ENCODE measurements at places on chromosomes 2 and 18. TPM values are rescaled to one million over a fixed set of nuclear protein-coding genes. Genes with fewer than 3 reads are reported as not detected.
A peak's percentile ranks its signal among the peaks of the same experiment; 100 is the strongest.

- peak; percentile 18 for DNase-seq
Observed at GRCh38 chr18:22846088-22846683, 86.9 kb upstream of the RBBP8 start.

DNA sequence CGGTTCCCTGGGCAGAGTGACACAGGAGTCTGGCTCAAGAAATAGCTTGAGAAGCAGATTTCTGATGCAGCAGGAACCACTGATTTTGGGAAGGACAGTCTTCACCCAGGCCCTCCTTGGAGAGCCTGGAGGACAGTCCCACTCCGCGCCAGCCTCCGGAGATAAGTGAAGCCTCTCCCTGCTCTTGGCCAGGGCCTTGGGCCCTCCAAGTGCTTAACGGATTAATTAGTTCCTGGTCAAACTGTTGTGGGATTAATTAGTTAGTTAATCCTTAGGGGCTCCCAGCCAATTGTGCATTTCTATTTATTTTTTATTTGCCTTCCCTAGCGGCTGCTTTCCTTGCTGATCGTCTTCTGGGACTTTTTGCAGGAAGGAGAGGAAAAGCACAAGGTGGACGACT lies 19.6 kb downstream of the CPLX4 start:
- no peak for DNase-seq

- no peak for DNase-seq
Observed at GRCh38 chr2:39128919-39129391, 8.1 kb upstream of the SOS1 start.

GRCh38 chr2:46351098-46351749 lies 54.0 kb downstream of the EPAS1 start:
- no peak for DNase-seq

DNA sequence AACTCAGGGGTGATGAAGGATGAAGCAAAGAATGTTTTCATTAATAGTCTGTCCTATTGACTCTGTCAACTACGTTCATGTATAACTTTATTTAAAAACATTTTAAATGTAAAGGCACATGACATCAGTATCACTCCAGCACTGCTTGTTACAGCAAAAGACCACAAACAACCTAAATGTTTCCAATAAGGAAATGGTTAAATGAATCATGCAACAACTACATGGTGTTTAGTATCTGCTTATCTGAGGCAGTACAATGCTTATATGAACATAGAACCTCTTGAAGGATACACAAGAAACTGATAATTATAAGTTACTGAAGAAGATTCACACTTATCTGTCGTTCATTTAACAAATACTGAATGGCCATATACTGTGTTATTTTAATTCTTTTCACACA lies 8.4 kb downstream of the BARD1 start:
- no peak for DNase-seq

M1AP gene
- polyA plus RNA-seq: 1.0 TPM

LIPG gene
- polyA plus RNA-seq: 63.6 TPM

AKAIN1 gene
- polyA plus RNA-seq: not detected
